ENCODE measurements at places on chromosomes 3 and 15. TPM values are rescaled to one million over a fixed set of nuclear protein-coding genes. Genes with fewer than 3 reads are reported as not detected.

The MAGI1 gene
- 45.7 TPM for total RNA-seq

The DGKG gene
- not detected for total RNA-seq

The COLQ gene
- not detected for total RNA-seq

The EDEM1 gene
- total RNA-seq, result 24.6 TPM

The UNC13C gene
- not detected for total RNA-seq

The CHAC1 gene
- 29.6 TPM for total RNA-seq
